ENCODE measurements at places on chromosomes 1 and 21.

- no peak for DNase-seq
These were observed 26.2 kb downstream of the UMODL1 start for GRCh38 chr21:42097274-42097673.

DNA sequence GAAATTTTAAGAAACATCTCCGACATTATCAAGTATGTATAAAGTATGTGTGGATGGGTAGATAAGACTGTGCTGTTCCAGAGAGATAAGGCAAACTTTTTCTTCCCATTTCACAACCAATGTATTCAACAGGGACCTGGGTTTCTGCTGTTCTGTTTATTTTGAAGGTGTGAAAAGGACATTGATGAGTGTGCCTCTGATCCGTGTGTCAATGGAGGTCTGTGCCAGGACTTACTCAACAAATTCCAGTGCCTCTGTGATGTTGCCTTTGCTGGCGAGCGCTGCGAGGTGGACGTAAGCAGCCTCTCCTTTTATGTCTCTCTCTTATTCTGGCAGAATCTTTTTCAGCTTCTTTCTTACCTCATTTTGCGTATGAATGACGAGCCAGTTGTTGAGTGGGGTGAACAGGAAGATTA lies 174.0 kb downstream of the CRB1 start:
- DNase-seq = no peak

DNA sequence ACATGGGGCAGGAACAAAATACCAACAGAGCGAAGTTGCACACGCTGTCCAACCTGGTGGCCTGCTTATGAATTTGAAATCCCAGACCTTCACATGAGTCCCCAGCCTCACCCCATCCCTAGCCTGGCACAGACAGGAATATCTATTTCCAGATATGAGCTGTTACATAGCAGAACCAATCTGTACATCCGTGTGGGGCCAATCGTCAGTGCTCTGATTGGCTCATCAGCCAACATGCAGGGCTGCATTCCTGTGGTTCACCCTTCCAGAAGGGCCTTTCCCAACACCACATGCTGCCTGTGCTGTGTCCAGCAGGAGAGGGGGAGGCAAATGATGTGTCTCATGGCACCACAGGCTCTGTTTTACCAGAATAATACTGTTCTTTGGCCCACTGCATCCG lies 31.3 kb downstream of the CCN1 start:
- no peak for DNase-seq

DNA sequence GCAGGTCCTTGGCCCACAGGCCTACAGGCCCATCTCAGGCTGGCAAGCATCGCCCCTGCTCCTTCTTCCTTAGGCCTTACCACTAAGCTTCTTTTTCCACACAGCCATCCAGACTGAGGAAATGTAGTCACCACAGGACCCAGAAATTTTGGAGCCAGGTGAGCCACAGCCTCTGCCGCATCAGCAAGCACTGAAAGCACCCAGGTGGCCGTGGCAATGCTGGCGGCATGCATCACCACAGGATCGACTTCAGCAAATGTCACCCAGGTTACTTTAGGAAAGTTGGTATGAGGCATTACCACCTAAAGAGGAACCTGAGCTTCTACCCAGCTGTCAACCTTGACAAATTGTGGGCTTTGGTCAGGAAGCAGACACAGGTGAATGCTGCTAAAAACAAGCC lies 11.6 kb downstream of the PIGM start:
- DNase-seq = no peak

DNA sequence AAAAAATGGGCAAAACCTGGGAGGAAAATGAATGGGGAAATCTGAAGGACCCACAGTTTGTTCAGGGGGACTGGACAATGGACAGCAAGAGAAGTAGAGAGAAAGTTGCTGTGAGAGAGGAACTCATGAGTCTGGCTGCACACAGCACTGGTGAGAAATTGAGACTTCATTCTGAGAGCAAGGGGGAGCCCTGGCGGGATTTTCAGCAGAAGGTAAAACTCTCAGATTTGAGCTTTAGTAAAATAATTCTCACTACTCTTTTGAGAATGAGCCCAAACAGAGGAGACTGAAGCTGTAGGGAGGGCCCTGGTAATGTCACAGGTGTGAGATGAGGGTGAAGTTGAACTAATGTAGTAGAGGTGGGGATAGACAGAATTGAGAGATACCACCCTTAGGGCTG lies 438.6 kb downstream of the OMA1 start:
- DNase-seq = no peak

- no peak for DNase-seq
These were observed 47.0 kb downstream of the CDCP2 start for GRCh38 chr1:54105736-54106269.

DNA sequence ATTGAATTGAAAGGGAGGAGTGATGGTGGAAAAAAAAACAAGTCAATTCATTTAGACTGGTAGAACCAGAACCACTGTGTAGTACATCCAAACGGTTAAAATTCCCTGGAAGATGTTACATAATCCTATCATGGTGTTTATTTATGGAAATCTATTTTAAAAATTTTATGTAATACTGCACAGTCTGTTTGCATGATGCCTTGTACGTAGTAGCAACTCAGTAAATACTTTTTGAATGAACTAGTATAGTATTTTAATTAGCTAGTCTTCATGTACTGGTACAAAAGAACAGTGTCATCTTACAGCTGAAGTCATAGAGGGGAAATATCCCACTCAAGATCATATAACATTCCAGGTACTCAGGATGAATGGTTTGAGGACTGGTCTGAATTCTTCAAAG lies 27.0 kb upstream of the IER5 start:
- DNase-seq = no peak

DNA sequence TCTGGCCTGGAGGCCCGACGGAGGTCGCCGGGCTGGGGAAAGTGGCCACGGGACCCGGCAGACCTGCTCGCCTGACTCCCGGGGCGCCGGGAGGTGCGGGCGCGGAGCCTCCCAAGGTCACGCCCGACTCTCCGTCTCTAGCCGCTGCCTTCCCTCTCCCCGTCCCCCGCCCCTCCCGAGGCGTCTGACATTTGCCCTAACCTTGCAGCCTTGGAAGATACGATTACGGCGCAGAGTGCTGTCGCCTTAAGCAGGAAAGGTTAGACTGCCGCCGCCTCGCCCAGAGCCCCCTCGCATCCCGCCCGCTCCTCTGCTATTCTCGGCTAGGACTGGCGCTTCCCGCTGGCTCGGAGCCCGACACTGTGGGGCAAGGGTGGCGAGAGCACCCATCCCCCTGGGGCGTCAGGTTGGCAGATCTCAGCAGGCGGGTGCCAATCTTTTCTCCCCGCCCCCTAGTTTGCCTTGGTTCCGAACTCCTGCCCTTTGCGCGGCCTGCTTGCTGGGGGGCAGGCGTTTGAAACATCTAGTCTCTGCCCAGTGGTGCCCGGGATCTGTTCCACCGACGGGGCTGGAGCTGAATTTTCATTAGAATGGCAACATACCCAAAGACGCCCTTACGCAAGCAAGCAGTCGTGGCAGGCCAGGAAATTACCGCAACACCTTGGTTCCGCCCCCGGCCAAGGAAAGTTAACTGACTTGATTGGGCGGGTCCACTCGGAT lies 835 bp downstream of the PGM1 start:
- DNase-seq = no peak

GRCh38 chr1:244442850-244443249 lies 8.9 kb downstream of the ADSS2 start:
- DNase-seq = no peak

DNA sequence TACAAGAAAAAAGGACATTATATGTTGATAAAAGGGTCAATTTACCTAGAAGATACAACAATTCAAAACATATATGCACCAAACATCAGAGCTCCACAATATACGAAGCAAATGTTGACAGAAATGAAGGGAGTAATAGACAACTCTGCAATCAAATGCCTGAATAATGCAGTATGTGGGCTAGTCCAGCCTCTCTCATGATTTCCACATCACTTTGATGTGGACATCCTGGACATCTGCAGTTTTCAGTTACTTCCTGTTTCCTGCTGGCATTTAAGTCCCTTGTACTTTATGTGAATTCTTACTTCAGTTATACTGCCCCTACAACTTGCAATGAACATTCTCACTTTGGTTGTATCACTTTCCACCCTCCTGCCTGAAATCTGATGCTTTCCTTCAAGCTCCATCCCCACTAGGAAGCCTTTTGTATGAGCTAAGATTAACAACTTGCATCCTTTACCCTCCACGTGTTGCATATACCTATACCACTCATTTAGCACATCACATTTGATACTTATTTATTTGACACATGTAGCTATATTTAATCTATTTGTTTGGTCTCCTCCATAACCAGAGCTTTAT lies 36.7 kb downstream of the DISC1 start:
- DNase-seq = no peak

GRCh38 chr1:64059556-64059955 lies 143.9 kb upstream of the UBE2U start:
- no peak for DNase-seq

DNA sequence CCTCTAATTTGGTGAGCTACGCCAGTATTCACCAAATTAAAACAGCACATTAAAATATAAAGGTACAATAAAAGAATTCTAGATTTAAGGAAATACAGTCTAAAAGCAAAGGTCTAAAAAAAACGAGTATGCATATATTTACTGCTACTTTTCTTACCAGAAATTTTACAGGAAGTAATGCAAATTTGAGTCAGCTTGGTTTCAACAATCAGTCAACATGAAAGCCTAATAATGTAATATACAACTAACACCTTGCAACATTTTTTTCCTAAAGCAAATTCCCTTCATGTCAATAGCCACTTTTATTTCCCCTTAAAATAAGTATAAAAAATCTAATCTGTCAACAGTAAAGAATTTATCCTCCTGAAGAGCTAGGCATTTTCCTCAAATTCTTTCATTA lies 11.9 kb downstream of the PTP4A2 start:
- DNase-seq = no peak

- peak; percentile 60 for DNase-seq
These were observed at the start of gene LAMC1 for GRCh38 chr1:183023146-183023600. LAMC1 (plus strand) TSS chr1:183023420; CDS start chr1:183023717, 297 bp downstream.

- DNase-seq = no peak
These were observed 11.0 kb downstream of the PMVK start for GRCh38 chr1:154925335-154926170.

DNA sequence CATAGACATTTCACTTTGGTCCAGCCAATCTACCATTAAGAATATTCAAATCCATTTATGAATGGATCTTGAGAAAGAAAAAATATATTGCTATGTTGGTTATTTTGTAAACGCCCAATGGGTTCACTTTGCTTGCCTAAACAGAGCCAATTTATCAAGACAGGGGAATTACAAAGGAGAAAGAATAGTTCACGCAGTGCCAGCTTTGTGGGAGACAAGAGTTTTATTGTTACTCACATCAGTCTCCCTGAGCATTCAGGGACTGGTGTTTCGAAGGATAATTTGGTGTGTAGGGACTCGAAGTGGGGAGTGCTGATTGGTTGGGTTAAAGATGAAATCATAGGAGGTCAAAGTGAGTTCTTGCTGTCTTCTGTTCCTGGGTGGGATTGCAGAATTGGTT lies 135.3 kb downstream of the GABPA start:
- DNase-seq = no peak

DNA sequence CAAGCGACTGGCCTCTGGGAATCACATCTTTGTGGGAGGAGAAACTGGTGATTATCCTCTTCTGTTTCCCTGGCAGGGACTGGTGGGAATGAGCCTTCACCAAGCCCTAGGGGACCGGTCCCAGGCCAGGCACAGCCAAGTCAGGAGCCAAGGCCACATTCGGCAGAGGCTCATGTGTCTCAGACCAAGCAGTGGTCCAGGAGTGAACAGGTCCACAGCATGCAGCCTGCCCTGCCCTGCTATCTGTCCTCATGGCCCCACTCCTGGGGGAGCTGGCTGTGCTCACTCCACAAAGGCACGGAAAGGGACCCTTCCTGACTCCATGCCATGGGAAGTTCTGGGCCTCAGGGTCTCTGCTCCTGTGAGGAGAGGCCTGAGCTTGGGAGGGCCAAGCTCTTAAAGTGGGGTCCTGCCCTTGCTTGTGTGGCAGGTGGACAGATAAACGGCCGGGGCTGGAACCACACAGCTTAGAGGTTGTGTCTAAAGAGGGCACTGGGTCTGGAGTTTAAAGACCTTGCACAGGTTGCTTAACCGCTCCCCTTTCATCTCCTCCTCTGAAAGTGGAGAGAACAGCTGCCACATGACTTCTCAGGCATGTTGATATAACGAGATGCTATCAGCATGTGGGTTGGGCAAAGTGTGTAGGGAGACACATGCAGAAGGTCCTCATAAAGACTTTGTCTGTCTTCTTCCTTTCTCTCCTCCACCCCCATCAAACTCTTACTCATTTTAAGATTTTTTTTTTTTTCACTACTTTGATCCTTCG lies 57.5 kb downstream of the CASQ2 start:
- DNase-seq = no peak

- DNase-seq = no peak
These were observed 206.6 kb downstream of the PBX1 start for GRCh38 chr1:164765557-164765956.

DNA sequence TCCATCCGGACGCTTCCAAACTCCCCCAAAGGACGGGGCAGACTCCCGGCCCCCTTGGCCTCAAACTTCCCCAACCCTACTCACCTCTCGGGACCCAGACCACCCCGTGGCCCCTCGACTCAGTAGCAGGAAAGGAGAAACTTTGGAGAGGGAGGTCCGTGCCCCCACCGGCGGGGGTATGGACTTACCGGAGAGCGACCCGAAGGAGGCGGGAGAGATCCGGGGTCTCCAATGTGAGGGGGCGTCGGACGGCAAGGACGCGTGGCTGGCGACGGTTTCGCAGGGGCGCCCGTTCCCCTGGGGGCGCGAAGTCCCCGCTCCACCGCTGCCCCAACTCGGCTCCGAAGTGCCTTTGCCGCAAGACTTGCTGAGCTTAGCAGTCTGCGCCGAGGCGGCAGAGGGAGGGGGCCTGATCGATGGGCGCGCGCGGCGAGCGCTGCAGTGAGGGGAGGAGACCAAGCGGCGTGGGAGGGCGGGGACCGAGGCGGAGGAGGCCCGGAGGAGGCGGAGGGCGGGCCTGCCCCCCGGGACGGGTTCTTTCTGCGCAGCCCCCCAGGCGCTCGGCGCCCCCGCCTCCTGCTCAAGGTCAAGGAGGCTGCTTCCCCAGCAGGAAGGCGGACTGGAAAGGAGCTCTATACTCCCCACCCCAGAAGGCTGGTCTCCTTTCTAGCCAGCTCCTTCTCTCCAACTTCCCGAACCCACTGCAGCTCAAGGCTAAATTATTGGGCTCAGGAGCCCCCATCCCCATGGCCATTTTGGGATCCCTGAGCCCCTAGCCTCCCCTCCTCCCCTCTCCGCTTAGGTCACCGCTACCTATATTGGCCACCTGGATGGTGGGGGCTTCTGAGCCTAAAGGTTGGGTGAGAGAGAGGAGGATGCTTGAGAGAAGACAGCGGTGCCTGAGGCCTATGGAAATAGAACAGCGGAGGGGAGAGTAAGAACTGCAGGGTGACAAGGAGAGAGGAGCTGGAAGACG lies at the start of gene SYT2:
SYT2 (minus strand) TSS at position 385 of the 976 bp plus-strand sequence. CDS start 104,682 bp downstream, outside the sequence.
- DNase-seq = peak; percentile 68

- DNase-seq = no peak
These were observed 1316.8 kb upstream of the B3GALT2 start for GRCh38 chr1:194503209-194503608.

Measured in NCI-H187 (cell line).